Stimulated activated CD4-positive, alpha-beta T cell treated with anti-CD3 and anti-CD28 coated beads, Interleukin-1b, Interleukin-23, amount 100 ng/mL, for 1 hour (primary cell): ENCODE measurements at places on chromosomes 5 and 9.

DNA sequence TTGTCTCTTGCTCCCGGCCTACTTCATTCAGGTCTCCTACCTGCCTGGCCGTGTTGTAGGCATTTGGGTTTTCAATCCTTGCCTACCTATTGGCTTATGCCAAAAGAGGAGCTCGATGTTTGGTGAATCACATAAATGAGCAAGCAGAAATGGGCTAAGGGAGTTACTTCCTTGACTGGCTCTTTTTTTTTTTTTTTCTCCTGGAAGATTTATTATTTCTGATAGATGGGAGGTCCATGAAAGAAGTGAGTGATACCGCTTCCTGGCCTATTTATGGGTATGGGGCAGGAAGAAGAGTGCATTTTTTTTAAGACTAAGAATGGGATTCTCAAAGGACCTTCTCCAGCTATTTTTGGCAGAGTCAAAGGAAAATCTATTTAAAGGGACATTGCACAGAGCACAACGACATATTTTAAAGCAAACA lies 294.1 kb downstream of the ARHGAP26 start:
- DNase-seq = no peak

DNA sequence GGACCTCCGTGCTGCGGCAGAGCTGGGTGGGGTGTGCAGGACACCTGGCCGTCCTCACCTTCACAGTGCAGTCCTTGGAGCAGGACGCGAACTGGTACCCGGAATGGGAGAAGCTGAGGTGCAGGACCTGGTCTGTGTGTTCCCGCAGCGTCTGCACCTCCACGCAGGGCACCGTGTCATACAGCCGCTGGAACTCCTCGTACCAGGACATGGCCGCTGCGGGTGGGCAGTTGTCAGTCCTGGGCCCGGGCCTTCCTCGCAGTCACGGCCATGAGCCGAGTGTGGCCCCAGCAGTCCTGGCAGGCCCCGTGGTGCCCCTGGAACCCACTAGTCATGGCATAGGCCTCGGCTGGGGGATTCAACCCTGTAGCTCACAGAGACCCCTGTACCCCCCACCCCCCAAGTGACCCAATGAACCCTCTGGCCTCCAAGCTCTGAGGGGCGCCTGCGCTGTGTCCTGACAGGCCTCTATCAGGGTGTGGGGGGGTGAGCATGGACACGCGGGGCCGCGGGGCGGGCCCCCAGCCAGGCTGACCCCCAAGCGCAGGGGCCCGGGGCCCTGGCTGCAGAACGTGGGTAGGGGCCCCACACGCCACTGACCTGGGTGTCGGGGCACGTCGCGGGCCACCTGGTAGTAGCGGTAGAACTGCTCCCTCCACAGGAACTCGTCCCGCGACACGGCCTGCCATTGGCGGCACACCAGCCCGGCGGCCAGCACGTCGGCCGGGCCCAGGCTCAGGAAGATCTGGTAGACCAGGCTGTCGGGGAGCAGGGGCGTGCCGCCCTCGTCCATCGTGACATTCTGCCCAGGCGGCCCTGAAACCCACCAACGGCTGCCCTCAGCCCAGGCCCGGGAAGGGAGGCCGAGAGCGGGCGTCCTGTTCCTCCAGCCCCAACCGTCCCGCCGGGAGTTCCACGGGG lies 987 bp downstream of the FBXW5 start:
- no peak for DNase-seq

- DNase-seq = no peak
Observed at GRCh38 chr5:147169901-147170300, 64.9 kb upstream of the STK32A start.

- DNase-seq = no peak
Observed at GRCh38 chr5:101605700-101606099, 690.4 kb downstream of the SLCO4C1 start.

DNA sequence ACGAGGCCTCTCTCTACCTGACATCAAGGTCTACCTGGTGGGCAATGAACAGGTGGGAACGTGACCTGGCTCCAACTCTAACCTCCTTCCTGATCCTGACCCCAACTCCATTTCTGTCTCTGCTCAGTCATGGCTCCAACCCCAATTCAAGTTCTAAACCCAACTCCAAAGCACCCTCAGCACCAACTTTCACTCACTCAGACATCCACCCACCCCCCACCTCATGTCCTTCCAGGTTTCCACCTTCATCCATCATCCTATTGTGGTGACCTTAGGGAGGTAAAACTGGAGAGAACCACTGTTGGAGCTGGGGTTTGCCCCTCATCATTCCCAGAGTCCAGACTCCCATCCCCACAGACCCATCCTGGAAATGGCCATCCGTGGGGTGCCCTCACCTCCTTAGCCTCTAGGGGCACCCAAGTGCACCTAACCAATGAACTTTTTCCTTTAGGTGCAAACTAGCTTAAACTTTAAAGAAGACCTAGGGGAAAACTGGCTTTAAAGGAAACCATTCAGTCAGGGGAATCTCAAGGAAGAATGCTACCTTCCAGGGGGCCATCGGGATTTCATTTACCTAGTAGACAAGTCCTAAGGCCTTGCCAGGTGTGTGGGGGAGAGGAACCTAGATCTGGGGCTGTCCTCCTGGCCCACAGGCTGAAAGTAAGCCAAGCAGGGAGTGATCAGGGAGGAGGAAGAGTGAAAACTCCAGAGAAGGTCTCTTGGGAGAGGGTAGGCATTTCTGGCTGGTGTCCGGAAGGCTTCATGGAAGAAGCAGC lies 11.3 kb downstream of the RGS14 start:
- no peak for DNase-seq

DNA sequence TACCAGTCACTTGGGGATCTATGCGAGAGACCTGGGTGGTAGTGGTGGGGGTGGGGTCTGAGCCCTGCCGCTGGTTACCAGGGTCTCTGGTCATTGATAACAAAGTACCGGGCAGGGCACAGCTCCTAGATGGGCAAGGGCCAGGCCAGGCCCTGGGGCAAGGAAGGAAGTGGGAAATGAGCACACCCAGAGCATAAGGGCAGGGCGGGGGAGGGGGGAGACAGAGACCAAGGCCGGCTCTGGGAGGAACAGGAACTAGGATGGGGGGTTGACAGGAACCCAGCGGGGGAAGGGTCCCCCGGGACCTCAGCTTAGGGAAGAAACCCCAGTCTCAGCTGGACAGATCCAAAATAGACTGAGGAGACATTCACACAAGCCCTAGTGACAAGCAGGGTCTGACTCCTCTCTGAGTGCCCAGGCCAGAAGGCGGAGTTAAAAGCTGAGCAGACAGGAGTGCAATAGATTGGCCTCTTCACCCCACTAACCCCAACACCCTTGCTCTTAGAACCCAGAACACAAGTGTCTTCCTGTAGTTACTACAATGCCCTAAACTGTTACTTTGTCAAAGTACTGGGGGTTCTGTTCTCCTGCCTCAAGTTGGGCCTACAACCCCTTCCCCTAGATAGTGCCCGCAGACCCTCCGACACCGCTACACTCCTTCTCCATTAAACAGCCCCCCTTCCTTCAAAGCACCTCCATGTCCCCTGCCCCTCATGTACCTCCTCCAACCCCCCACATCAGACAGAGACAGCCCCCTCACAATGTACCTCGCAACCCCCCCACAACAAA lies 628 bp downstream of the ATOSB start:
- DNase-seq = no peak

DNA sequence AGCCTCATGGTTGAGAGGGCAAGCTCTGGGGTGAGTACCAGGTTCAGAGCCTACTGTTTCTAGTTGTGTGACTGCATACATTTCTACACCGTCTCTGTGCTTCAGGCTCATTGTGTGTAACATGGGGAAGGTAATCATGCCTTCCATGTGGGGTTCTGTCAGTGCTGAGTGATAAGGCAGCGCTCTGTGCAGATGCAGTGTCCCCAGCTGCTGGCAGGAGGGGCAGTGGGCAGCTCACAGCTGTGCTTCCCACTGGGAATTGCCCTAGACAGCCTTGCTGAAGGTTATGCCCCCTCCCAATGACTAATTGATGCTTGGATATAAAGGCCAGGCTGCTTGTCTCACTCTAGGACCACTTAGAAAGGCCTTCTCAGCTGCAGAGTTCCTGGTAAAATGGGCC lies 121.8 kb upstream of the SAP30L start:
- no peak for DNase-seq

GRCh38 chr5:107544476-107544875 lies 126.3 kb downstream of the EFNA5 start:
- DNase-seq = no peak

GRCh38 chr9:86700629-86701028 lies 246.7 kb downstream of the GAS1 start:
- DNase-seq = no peak

DNA sequence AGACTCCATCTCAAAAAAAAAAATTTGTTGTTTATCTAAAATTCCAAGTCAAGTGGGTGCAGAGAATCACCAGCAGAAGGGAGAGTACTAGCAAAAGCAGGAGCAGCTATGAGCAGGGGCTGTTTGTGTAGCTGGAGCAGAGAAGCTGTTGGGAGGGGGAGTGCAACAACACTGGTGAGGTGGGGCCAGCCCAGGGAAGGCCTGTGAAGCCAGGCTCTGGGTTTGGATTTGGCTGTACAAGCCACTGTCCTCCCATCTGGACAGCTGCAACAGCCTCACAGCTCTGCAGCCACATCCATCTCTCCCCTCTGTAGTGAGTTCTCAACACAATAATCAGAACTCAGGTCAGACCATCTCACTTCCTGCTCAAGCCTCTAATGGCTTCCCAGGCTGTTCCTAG lies 59.4 kb downstream of the TMOD1 start:
- DNase-seq = no peak

GRCh38 chr9:16407617-16408016 lies 462.9 kb downstream of the BNC2 start:
- DNase-seq = no peak

GRCh38 chr9:73089304-73089985 lies 62.2 kb upstream of the ANXA1 start:
- no peak for DNase-seq

GRCh38 chr9:19495186-19496028 lies 86.6 kb downstream of the ACER2 start:
- no peak for DNase-seq

- DNase-seq = no peak
Observed at GRCh38 chr5:1538741-1539392, 15.1 kb upstream of the LPCAT1 start.
